ENCODE measurements at places on chromosomes 7 and 10.

DNA sequence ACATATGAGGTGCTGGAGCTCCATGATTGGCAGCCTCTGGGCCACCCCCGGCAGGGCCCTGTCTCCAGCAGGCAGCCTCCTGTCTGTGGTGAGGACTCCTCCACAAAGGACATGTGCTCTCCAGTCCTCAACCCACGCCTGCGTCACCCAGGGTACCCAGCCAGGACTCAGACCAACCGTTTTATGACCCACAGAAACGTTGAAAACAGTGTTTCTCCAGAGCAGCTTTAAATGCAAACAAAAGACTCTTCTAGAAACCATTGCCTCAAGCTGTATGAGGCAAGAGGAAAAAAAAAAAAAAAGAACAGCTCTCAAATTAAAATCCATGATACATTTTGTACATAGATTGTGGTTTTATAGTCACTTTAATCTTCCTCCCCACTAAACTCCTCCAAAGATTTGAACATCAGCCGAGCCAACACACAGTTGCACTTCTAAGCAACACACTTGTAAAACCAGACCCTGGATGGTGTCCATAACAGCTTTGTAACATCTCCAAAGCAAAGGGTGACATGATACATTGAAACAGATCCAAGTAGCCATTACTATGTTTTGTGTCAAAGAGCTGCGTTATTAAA, 175.0 kb upstream of the LYZL2 start:
- no peak for DNase-seq

GRCh38 chr7:102991540-102992214, 78.9 kb downstream of the LRRC17 start:
- DNase-seq: no peak

GRCh38 chr10:57119684-57120083, 758.6 kb upstream of the ZWINT start:
- DNase-seq: no peak

GRCh38 chr10:112721080-112721698, 228.9 kb upstream of the TCF7L2 start:
- no peak for DNase-seq

- no peak for DNase-seq
Measured at GRCh38 chr7:9507290-9507689, 1073.9 kb downstream of the NXPH1 start.

DNA sequence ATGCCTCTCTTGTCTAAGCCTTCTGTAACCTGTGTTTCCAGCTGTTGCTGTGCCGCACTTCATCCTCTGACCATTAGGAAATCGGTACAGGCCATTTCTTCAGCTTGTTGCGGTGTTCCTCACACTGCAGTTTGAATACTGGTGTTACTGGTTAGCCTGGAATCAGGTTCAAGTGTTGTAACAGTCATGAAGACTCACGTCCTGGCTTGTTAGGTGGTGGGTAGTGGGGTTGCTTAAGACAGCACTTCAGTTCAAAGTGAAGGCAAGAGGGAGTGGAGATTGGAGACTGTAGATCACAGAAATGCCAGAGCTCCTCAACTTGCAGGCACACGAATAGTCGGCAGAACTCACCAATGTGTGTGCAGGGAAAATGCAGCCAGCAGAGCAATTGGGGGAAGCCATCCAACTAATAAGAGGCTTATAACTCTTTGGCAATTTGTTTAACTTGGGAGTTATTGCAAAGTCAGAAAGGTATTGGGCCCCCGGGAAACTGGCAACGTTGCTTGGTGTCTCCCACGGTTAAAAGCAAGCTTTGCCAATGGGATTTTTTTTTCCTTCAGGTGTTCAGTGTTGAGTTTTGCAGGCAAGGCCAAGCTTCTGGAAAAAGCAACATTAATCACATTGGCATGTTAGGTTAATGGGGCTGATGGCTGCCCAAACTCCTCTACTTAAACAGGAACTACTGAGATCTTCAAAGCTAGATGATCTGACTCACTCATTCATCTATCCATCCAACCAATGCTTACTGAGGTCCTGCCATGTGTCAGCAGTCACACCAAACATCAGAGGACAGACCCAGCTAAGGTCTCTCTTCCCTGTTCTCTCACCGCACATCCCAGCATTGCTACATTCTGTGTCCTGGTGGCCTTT, 380.9 kb downstream of the GATA3 start:
- DNase-seq: no peak

DNA sequence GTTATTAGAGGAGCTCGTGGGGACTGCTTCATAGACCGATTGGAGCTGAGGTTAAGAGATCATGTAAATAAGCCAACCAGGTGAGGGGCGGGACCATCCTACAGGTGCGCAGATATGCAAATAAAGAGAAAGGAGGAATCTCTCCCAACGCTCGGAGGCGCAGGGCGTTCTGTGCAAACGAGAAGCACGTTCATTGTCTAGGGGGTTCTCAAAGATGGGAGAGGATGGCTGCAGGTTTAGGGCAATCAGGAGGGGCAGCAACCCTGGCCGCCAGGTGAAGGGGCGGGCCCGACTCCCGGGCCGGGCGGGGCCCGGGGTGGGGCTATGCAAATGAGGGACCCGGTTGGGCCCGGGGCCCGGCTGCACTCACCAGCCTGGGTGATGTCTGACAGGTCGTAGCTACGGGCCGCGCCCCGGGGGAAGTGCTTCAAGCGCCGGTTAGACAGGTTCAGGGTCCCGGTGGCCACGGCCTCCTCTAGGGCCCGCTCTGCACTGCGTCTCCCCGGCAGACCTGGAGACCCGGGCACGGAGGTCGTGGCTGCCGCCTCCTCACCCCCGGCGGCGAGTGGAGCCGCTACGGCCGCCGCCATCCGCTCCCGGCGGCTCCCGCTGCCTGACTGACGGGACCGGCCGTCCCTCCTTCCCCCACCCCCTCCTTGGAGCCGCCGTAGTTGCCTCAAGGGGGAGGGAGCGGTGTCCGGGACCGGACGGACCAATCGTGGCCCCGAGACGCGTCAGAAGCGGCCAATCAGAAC, at the start of gene LRCH4:
TSS of gene LRCH4 (minus strand) at position 619 of the 755 bp plus-strand sequence. CDS start at position 590, 29 bp downstream.
- no peak for DNase-seq

GRCh38 chr7:18721429-18721828, 225.9 kb downstream of the HDAC9 start:
- DNase-seq: no peak

DNA sequence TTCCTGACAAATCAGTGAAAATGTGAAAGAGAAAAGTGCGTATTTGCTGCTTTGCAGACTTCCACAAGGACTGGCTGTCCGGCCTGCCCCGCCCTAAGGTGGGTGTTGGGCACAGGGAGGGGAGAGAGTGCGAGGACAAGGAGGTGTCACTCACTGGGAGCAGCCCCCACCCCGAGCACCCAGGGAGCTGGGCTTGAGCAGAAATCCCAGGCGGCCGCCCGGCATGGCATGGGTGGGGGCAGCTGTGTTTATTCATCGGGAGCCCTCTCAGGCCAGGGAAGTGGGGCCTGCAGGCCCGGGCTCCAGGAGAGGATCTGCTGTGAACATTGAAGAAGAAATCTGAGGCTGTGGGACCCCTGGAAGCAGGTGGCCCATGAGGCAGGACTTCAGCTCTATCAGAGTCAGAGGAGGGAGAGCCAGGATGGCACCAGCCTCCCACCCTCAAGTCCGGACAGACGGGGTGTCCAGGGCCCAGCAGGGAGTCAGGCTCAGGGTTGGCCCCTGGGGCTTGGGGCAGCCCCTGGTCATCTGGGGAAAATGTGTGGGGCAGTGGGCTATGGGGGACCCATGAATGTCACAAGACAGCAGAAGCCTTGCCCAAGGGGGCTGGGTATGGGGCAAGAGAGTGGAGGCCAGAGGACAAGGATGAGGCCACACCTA, 164.4 kb upstream of the PPP2R2D start:
- DNase-seq: no peak

Measured in GM12864 (cell line).